ENCODE measurements at places on chromosomes 1 and 21.

- DNase-seq, result no peak
Measured at GRCh38 chr1:48674641-48675040, 102.0 kb downstream of the BEND5 start.

DNA sequence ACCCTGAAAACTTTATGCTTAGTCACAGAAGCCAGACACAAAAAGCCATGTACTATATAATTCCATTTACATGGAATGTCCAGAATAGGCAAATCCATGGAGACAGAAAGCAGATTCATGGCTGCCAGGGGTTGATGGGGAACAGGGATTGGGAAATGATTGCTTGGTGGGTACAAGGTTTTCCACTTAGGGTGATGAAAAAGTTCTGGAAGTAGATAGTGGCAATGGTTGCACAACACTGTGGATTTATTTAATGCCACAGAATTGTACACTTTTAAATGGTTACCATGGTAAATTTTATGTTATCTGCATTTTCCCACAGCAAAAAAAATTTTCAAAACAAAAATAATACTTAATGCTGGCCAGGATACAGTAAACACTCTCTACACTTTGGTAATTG is 40.6 kb downstream of the ENAH start:
- DNase-seq, result no peak

GRCh38 chr1:157226739-157227138 is 88.5 kb upstream of the ETV3 start:
- no peak for DNase-seq

DNA sequence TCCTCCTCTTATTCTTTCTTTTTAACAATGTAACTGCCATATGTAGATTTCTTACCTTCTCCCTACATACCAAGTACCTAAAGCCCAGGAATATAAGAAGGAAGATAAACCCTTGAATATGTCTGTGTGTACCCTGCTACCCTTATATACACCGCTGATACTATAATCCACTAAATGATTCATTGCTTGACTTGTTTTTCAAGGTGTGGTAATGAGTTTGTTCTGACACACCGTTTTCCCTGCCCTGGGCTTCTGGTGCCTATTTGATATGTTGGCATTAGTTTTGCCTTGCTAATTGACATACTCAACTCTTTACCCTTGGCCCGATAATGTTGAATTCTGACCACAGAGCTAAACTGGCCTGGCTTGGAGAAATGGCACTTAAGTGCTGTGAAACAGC is 64.3 kb downstream of the IL23R start:
- no peak for DNase-seq

GRCh38 chr1:92994105-92994712 is 32.9 kb upstream of the DIPK1A start:
- peak; percentile 9 for DNase-seq

DNA sequence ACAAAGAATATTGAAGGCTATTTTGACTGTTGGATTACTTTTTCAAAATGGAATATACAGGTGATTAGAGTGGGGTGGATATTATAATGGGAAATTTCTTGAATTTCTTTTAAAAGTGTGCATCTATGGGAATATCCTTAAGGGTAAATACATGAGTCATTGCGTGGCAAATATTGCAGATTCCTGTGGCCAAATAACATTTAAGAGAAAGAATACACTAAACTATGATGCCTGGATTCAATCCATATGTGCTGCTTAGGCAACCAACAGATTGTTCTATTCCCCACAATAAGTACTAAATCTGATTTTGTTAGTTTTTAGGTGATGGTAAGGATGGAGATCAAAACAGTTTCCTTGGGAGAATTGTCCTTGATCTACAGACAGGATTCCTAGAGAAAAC is 119.5 kb downstream of the HMCN1 start:
- DNase-seq, result no peak

GRCh38 chr1:104991702-104992101 is 1242.0 kb downstream of the AMY1C start:
- no peak for DNase-seq

GRCh38 chr1:1308756-1309250 is 406 bp downstream of the PUSL1 start:
- DNase-seq, result no peak

GRCh38 chr1:202304375-202304774 is 37.4 kb downstream of the UBE2T start:
- DNase-seq, result no peak

GRCh38 chr1:240122639-240123613 is 31.2 kb downstream of the FMN2 start:
- DNase-seq, result no peak

GRCh38 chr1:77533660-77534305 is 148.7 kb downstream of the ZZZ3 start:
- DNase-seq, result no peak

DNA sequence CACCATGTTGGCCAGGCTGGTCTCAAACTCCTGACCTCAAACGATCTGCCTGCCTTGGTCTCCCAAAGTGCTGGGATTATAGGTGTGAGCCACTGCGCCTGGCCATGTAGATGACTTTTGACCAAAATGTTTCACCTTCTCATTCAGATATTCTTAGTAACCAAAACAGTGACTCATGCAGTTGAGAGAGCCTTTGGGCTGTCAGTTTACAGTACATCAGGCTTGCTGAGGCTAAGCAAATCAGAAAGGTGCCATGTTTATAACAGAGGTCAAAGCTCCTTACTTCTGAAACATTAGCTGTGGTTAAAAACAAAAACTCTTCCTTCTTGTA is 21.0 kb downstream of the CNIH4 start:
- DNase-seq, result no peak

- DNase-seq, result no peak
Measured at GRCh38 chr1:56315293-56315942, 263.9 kb downstream of the PLPP3 start.

GRCh38 chr21:46215436-46216131 is 13.0 kb downstream of the LSS start:
- DNase-seq, result no peak

DNA sequence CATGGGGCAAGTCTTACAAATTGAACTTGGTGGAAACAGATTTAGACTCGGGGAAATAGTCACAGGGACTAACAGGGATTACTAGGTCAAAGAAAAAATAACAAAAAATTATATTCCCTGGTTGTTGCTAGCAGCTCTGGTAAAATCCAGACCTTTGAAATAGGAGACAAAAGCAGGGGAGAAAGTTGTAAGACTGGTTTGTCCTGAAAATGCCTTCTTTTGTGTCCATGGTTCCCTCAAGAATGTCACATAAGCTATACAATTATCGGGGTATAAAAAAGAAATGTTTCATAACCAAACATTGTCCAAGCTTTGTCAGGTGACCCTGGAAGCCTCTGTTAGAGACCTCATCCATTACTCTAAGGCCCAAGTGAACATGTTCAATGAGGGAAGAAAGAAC is 33.1 kb downstream of the KIAA0319L start:
- no peak for DNase-seq

DNA sequence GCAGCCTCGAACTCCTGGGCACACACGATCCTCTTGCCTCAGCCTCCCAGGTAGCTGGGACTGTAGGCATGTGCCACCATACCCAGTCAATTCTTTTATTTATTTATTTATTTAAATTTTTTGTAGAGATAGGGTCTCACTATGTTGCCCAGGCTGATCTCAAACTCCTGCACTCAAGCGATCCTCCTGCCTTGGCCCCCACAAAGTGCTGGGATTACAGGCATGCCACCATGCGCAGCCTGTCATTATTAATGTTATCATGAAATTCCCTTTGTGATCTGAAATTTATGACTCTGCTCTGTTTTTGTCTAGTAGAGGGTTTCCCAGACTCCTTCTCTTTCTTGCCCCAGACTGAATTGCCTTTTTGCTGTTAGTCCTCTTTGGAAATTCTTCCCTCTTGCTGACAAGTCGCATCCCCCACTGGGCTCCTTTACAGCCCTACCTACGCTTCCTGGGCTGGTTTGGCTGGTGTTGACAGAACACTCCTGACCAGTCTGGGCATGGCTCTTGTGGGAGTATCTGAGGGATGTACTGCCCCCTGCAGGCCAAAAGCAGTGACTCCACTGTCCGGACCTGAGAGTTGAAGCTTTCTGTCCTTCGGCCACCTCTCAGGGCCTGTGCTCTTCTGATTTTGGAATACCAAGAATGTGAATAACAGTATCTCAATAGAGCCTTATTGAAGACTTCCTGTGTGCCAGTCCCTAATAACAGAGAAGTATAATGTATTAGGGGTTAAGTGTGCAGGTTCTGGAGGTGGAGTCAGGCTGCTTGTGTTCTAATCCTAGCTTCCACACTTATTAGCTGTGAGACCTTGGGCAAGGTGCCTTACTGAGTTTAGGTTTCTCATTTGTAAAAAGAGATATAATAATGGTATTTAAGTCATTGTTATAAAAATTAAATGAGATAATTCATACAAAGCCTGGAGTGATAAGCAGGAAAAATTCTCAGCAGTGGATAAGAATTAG is 28.2 kb downstream of the TCEANC2 start:
- no peak for DNase-seq

DNA sequence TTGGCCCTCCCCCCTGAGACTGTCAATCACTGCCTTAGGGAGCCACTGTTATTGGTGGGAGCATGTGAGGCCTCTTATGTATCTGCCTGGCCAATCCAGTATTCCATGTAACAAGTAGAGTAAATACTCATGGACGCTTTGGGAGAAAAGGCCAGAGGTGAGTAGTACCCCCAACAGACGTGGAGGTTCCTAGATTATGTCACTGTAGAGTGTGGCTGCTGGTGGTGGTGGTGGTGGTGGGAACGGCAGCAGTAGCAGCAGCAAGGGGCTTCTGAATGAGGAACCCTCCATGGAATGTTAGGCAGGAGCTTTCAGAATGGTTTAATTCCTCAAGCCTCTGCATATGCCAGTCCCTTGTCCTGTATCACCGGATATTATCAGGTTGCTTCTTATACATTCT is 118.5 kb downstream of the UCK2 start:
- no peak for DNase-seq

DNA sequence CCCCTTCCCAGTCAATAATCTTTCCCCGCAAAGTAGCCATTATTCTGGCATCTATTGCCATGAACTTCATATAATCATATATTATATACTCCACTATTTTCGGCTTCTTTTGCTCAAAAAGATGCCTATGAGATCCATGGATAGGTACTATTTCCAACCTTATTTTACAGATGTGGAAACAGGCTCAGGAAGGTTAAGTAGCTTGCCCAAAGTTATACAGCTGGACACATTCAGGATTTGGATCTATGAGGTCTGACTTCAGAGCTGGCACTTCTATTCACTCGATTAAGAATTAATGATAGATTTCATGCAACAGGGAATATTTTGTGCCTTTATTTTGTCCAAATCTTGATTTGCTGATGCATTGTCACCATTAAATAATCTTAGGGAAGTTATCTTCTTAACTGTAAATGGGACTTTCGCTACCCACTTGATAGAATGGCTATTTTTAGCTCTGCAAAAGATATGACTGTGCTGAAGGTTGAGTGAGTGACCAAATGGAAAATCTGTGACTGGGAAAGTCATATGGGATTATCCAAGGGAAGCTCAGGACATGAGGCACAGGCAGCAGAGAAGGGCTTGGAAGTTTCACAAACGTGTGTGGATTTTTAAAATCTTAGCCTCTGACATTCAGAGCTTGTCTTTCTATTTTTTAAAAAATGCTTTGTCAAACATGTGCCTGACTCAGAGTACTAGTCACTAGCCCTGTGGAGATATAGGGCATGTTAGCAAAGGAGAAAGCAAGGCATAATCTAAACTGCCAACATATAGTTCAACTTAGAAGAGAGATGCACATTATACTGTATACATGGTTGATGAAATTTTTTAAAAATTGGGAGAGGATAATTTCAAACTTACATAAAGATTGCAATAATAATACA is 36.5 kb downstream of the GIPC2 start:
- DNase-seq, result no peak

- no peak for DNase-seq
Measured at GRCh38 chr1:204495078-204495753, 611 bp upstream of the PIK3C2B start.

GRCh38 chr1:21898326-21899200 is 38.5 kb downstream of the HSPG2 start:
- no peak for DNase-seq

DNA sequence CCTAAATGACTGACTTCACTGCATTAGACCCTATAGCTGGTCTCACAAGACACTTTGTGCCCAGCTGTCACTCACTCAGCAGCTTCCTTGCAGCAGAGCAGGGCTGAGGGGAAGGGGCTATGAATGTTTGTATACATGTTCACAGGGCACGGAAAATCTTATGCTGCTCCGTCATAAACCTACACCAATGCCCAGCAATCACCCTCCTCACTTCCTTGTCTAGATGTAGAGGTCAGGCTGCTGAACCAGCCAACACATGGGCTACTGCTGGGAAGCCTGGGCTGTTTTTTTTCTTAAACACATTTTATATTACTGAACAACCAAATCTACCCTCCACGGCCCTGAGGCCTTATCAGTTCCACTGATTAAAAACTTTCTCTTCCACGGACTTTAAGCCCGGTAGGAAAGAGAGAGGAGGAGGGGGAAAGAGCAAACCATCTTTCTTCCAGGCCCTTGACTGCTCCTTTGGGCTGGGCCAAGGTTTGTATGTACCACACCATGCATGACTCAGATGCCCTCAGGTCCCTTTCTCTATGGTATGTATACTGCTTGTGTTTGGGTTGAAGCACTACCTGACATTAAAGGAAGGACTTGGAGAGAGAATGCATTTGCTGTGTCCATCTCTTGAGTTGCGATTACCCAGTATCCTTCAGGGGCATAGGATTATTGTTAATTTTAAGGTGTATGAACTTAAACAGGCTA is 12.7 kb downstream of the MTFR1L start:
- no peak for DNase-seq

DNA sequence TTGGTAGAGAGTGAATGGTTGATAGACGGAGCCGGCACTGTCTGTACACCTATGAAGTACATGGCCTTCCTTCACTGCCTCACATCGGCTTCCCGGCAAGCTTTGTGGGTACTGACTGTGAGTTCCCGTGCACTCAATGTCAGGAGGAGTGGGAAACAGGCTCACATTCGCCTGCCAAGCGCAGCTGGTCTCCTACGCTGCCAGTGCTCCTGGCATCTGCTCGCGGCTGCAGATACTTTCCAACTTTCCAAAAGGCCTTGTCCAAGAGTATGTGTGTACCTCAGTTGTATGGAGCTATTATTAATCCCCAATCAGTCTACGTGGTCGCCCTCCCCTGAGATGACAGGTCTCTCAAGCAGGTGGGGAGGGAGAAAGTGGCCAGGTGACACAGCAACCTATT is 180.8 kb downstream of the ZSCAN20 start:
- no peak for DNase-seq

- DNase-seq, result no peak
Measured at GRCh38 chr21:34075760-34076660, 2.6 kb downstream of the MRPS6 start.

- DNase-seq, result no peak
Measured at GRCh38 chr21:34199121-34199910, 125.9 kb downstream of the MRPS6 start.

DNA sequence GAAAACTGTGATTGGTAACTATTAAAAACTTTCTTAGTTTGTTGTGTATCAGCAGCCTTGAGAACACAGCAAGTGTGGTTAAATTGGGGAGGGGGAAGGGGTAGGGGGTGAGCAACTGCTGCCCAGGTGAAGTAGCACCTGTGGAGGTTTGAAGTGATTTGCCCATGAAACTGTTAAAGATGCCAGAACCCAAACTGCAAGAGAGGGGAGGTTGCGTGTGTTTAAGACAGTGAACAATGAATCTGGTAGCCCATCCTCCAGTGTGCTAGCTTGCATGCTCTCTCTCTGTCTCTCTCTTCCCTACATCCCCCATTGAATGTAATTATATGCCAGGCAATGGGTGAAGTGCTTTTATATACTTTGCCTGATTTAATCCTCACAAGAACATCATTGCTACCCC is 154.7 kb downstream of the RUNX1 start:
- no peak for DNase-seq

- no peak for DNase-seq
Measured at GRCh38 chr1:197062692-197063091, 4.4 kb downstream of the F13B start.
